ENCODE measurements at places on chromosomes 16 and 17. TPM values are rescaled to one million over a fixed set of nuclear protein-coding genes. Genes with fewer than 3 reads are reported as not detected.

GRCh38 chr17:32813021-32813420, 63.9 kb downstream of the MYO1D start:
- DNase-seq, result no peak

DNA sequence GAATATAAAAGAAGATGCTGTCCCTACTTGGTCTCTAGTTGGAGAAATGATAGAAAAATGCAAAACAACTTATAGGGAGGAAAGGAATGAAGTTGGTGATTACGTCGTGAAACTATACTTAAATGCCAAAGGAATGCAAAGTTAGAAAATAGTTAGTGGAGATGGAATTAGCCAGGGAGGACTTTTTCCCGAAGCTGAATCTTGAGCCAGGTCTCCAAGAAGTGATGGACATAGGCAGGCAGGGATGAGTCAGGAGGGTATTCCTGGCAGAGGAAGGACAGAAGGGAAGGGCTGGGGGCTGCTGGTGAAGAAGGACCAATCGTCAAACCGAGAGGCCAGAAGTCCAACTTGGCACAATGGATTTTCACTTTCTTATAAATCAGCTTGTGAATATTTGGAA, 1.8 kb downstream of the SNTB2 start:
- no peak for DNase-seq

DNA sequence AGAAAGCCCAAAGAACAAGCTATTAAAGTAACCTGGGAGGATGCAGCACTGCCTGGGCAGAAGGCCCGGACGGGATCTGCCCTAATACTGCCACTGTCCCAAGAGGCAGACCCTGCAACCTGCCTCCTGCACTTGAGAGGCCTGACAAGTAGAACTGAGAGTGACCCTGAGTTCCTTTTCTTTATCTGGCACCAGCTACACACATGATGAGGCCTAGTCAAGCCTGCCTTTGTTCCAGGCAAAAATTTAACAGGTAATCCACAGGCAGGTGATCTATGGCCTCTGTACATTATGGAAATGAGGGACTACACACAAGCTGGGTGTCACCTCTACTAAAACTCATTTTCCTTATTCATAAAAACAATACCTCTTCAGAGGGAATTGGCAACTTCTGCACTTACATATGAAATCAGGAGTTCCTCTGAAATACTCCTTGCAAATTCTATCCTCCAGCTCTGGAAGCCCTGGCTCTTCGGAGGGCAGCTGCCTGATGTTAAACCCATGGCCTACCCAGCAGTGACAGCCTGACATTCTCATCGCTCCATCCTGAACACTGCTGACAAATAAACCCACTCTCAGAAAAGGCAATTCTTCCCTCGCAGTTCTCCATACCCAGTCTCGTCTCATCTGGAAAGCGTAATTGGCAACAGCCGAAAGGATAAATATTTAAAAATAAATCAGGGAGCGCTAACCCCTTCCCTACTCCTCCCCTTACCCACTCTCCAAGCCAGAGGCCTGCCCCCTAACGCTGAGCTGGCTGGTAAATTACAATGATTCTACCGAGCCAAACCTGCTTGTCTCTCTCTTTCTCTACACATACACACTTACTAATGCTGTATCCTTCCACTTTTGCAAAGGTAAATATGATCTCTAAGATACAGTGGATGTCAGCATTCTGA, 2.5 kb upstream of the ZFHX3 start:
- DNase-seq, result no peak

DNA sequence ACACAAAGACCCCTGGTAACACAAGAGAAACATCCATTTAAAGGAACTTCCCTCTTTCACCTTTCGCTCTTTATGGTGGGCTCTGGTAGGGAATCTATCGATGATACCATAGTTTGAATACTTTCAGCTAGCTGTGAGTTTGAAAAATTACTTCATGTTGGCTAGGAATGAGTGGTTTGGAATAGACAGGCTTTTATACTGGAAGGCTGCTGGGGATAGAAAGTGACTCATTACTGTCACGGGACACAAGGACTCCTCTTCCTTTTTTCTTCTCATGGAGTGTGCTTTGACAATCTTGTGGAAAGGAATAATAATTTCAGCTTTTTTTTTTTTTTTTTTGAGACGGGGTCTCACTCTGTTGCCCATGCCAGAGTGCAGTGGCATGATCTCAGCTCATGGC, 76.9 kb downstream of the CYB561 start:
- no peak for DNase-seq

DNA sequence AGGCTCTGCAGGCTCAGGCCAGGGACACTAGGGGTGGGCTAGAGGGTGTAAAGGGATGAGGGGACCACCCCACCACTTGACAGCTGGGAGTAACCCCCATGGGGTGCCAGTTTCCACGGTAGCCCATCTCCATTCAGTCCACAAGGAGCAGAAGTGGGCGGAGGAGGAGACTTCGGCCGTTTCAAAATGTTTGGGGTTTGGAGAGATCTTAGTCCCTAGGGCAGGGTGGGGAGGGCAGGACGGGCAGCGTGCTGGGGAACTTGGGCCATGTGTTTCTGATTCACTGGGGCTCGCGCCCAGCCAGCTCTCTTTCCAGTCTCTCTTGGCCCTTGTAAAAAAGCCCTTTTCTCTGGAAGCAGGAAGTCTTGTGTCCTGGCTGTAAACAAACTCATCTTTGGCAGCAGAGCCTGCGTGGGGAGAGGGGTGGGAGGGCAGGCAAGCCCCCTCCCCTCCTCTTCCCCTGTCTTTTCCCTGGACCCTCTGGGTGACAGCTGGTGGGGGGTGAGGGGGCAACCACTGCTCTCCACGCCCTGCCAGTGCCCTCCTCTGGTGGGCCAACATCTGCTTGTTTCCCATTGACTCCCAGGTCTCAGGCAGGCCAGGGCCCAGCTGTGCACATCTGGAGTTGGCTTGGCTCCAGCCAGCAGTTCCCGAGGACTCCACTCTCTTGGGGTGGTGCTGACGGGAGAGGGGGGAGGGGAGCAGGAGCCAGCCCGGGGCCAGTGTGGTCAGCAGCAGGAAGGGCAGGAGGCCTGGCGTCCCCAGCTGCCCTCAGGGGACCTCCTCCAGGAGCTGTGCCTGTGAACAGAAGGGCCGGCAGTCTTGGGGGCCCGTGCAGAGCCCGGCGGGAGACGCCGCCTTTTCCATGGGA, 8.1 kb downstream of the CYGB start:
- DNase-seq, result no peak

- no peak for DNase-seq
These were observed 49.4 kb upstream of the GAS7 start for GRCh38 chr17:10247810-10248209.

- peak; percentile 63 for DNase-seq
These were observed 99.4 kb upstream of the CHMP6 start for GRCh38 chr17:80892019-80892855.

- no peak for DNase-seq
These were observed 114.4 kb downstream of the ASIC2 start for GRCh38 chr17:33178681-33179080.

DNA sequence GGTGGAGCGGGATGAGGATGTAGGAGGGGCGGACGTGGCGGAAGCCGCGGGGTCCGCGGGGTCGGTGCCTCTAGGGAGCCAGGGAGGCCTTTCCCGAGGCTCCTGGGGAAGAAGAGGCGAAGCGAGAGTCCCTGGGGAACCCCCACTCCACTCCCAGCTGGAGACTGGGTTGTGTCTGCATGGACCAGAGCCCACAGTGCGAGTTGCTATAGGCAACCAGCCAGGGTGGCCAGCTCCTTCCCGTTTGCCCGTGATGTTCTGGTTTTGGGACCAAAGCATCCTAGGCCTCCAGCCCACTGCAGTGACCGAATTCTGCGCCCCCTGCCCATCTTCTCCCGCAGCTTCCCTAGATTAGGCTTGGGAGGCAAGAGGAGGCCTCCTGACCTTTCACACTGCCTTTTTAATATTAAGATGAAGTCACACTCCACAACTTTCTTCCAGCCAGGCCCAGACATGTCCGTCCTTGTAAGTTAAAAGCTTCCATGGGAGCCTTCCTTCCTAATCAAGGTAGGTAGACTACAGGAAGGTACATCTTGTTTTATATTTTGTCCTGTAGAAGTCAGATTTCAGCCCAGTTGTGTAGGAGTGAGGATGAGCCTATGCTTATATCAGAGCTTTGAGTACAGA, 469 bp downstream of the AMZ2 start:
- peak; percentile 80 for DNase-seq

DNA sequence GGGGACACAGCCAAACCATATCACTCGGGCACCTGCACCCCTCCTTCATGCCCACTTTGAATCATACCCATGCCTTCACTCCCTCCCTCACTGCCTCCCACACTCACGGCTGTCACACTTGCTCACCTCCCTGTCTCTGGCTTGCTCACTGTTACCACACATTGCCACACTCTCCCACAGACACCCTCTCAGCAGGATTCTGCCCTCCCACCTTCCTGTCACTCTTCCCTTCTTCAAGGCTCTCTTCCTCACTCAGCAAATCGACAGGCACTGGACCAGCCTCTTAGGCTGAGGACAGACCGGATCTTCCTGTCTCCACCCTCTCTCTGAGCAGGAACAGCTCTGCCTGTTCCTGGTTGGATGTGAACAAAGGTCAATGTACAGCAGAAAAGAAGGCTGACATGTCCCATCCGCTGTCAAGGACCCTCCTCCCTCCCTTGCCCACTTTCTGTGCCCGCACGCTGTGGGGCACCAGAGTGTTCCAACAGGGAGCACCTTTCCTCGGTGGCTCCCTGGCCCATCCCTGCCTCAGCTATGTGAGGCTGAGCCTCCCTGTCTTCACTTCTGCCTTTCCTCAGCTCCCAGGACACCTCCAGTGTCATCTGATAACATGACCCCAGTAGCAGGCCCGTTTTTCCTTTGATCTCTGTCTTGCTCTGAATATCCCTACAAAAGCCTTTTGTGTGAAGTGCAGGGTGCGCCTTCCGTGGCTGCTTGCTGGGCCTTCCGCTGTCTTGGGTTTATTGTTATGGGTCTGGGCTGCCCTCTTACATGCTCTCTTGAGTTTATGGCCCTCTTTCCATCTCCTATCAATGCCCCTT, 47.0 kb downstream of the CCDC182 start:
- DNase-seq, result no peak

- no peak for DNase-seq
These were observed 22.6 kb upstream of the NF1 start for GRCh38 chr17:31072186-31072585.

DNA sequence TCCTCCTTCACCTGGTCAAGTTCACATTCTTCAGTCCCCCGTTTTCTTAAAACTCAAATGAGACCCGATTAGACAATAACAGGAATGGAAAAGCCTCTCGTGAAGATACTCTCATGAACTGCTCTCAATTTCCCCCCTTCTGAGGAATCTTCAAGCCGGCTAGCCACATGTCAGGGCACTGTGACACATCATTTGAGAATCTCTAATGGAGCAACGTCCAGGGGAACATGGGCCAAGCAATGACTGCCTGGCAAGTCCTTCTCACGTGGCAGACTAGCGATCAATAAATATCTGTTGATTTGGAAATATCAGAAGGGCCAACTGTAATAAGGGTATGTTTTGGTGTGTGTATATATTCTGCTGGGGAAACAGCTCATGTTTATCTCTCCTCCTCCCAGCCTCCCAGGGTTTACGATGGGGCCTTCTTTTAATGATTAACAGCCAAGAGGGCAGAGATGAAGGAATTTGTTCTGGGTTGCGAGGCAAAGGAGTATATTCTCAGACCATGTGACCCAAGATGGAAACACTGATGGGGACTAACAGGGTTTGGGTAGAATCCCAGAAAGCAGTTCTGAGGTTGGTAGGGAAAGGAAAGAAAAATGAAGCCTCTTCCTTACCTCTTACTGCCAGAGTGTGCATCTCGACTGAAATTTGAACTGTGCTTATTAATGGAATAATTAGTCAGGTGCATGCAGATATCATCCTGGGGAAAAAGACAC, 21.4 kb downstream of the TTLL6 start:
- no peak for DNase-seq

- DNase-seq, result peak; percentile 85
These were observed 5.2 kb downstream of the CCR7 start for GRCh38 chr17:40559954-40560591.

DNA sequence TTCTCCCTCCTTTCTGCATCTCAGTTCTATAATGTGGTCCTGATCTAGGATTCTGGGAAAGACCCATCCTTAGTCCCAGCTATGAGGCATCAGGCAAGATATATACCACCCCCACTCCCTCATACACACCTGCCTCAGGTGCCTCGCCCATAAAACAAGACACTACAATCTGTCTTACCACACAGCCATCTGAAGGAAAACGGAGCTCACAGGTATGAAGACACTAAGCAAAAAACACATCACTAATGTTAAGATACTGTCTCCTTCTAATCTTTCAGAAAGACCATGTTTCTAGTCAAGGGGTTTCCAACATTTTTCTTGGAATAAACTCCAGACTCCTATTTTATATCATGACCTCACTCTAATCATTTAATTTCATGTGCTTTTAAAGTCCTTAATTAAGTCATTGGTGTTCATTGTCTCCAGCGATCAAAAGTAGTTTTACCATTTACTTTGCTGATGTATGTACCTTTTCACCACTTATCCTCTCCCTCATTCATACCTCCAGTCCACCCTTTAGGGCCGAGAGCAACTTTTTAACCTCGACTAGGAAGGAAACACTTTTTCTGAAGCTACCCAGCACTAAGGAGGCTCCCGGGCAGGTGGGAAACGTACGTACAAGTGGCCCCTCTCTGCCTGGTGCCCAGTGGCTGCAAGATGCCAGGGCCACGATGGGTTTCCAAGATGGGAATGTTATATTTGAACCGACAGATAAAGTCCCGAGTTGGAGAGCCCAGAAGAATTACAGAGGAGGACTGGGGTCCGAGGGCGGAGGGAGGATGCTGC, 979 bp downstream of the MAP3K14 start:
- DNase-seq, result no peak

DNA sequence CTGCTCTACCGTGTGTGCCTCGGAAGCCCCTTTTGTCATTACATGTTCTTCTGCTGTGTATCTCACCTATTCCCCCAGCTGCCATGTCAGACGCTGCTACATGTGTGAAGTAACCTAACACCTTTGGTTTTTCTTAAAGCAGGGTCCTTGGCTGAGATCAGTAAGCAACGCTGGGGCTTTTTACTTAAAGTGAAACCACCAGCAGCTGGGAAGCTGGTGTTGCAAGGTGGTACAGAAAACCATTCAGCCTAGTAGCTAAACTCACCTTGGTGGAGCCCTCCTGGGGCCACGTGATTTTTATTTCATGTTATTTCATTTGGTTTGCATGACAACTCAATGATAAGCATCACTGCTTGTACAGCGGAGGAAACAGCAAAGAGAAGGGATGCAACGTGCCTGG, 62.6 kb downstream of the PLCG2 start:
- DNase-seq, result no peak

DNA sequence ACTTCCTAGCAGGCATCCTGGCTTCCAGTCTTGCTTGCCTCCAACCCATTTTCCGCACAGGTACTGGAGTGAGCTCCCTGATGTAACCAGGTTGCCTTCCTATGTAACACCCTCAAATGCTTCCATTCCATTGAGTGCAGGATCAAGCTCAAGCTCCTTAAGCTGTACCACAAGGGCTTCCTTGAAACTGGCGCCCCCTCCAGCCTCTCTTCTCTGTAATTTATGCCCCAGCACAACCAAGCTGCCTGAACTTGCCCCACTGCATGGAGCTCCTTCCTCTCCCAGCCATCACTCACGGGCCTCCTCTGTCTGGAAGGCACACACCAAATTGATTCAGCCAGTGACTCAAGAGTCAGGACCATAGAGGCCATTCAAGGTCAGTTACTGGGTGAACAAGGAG, 234.8 kb upstream of the RPL38 start:
- no peak for DNase-seq

SMIM36 gene
- not detected for total RNA-seq

MPV17L gene
- total RNA-seq, result 19.3 TPM

IRX5 gene
- 0.16 TPM for total RNA-seq

HOXB1 gene
- not detected for total RNA-seq

SOX15 gene
- total RNA-seq, result 0.47 TPM

ARHGAP44 gene
- 16.4 TPM for total RNA-seq

KCNG4 gene
- total RNA-seq, result not detected
